ENCODE measurements at places on chromosomes 4 and X. TPM values are rescaled to one million over a fixed set of nuclear protein-coding genes. Genes with fewer than 3 reads are reported as not detected.

Gene XK
- total RNA-seq, result 14.3 TPM

Gene TRIML2
- not detected for total RNA-seq

GRCh38 chr4:52996261-52997131 is 134.4 kb downstream of the RASL11B start:
- peak; percentile 54 for DNase-seq

GRCh38 chr4:122701061-122701460 is 31.4 kb upstream of the BBS12 start:
- no peak for DNase-seq

- peak; percentile 40 for DNase-seq
Observed at GRCh38 chr4:57119054-57119651, 9.0 kb upstream of the IGFBP7 start.

DNA sequence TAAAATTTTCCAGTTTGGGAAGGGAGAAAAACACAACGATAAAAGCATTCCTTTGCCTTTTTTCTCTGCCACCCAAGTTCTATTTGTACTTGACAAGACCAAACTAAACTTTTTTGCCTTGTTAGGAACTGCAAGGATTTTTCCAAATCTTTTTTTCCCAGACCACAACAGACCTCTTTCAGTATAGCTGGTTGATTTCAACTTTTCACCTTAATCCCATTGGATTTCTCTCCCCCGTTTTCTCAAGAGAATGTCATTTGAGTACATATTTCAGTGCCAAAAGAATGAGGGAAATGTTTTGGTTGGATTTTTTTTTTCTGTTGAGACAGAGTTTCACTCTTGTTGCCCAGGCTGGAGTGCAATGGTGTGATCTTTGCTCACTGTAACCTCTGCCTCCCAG is 18.5 kb upstream of the SGMS2 start:
- no peak for DNase-seq

Data from tongue (tissue), 3 donors.